ENCODE measurements at places on chromosomes 6 and 20. TPM values are rescaled to one million over a fixed set of nuclear protein-coding genes. Genes with fewer than 3 reads are reported as not detected.

The KIF25 gene
- not detected for total RNA-seq

The VSTM2L gene
- total RNA-seq, result 0.29 TPM

GRCh38 chr6:104789770-104790190 is 69.9 kb downstream of the HACE1 start:
- no peak for DNase-seq

DNA sequence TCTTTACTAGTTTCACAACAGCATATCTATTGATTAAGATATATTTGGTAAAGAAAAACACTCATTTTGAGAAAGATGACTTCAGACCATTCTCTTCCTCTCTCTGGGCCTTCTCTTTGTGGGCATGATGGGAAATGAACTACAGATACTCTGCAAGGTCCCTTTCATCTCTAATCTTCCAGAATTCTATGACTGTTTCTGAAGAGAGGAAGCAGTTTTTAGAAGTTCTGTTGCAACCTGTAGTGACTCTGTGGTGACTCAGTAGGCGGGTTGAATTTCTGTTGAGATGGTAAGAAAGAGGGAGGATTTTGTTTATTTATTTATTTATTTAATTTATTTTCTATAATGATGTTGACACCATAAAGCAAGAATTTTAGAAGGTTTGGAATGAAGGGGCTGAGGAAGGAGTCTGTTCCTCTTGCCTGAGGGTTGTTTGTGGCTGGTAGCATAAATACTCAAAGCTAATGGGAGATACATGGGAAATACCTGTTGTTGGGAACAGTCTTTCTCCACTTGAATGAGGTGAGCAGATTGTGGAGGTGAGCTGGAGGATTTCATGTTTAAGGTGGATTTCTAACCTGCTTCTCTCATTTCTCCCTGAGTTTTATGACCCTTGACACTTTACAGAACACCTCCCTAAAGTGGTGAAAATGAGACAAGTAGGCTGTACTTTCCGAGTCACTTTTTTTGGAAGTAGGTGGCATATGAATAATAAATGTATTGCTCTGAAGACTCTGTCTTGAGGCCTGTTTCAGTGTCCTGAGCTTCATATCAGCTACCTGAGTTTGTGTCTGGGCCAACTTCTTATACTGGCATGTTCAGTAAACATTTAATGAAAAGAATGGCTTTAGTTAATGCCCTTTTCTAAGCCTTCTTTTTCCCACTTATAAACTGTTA is 15.0 kb downstream of the ACSS2 start:
- DNase-seq, result no peak

- DNase-seq, result no peak
Measured at GRCh38 chr6:54285595-54285994, 22.6 kb upstream of the TINAG start.

GRCh38 chr20:57051096-57051495 is 215.3 kb downstream of the BMP7 start:
- DNase-seq, result no peak

Data from uterus (tissue), 4 donors.